ENCODE measurements at places on chromosomes 11 and 22. TPM values are rescaled to one million over a fixed set of nuclear protein-coding genes. Genes with fewer than 3 reads are reported as not detected.

Gene POU2AF2
- total RNA-seq: not detected

Gene PANX2
- total RNA-seq: 4.6 TPM

Gene AGBL2
- 1.7 TPM for total RNA-seq

Gene FAM168A
- 16.4 TPM for total RNA-seq
